Hepatic stellate cell (primary cell): ENCODE measurements at places on chromosomes 7 and 10.
A peak's percentile ranks its signal among the peaks of the same experiment; 100 is the strongest.

DNA sequence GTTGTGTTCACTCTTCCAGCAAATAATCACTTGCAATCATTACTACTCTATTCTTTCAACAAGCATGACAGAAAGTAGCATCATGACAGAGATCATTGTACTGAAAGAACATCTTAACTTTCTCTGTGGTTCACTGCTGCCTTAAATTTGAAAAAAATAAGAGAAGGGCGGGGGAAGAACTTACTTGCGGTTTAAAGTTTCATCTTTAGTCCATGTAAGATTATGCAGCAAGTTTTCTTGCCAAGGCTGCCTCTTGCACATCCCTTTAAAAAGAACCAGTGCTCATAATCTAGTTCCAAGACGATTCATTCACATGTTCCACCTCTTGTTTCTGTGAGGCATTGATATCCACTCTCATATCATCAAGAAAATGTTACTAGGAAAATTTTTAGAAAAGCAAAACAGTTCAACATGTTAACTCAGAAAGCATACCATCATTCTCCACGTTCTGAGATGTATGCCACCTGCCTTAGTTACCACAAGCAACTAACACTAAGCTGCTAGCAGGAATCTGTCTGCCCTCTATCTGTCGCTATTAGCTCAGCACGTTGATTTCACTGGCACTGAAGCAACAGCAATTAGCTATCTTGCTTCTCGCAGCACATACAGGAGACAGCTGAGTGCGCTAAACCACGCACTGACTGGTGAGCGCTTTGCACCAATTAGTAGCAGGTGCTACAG is at the start of gene PCDH15:
TSS of gene PCDH15 (minus strand) at position 491 of the 681 bp plus-strand sequence. CDS start 136,969 bp downstream, outside the sequence.
- no peak for DNase-seq

DNA sequence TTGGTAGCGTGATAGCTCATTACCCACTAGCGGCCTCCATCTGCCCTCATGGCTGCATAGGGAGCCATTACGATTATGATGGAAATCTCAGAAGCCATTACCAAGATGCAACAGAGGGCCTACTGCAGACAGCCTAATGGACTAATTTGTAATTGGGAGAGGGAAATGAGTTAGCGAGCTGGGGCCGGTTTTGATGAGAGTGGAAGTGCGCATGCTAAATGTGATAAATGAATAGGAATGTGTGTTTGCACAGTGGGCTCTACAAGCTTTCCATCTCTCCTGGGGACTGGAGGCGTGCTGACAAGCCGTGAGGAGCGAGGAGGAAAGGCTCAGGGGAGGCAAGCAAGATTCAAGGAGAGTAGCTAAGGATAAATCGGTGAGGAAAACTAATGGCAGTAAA is 644.5 kb upstream of the GALNT17 start:
- no peak for DNase-seq

DNA sequence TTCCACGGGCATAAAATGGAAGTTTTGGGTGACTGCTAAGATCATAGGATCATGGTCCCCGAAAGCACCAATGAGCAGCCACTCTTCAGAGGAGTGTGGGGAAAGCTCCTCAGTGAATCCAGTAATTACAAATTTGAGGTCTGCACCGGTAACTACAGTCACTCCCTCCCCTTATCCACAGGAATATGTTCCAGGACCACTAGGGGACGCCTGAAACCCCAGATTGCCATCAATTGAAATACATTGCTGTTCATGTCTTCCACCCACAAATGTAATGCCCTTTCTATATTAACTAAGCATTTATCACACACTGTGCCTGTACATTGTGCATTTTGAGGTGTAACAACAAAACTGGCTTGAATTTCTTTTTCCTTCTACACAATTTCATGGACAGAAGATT is 447.9 kb upstream of the PFKP start:
- DNase-seq = no peak

- no peak for DNase-seq
Observed at GRCh38 chr10:1049425-1049958, 573 bp upstream of the IDI1 start.

- DNase-seq = no peak
Observed at GRCh38 chr10:3698312-3698711, 86.7 kb downstream of the KLF6 start.

DNA sequence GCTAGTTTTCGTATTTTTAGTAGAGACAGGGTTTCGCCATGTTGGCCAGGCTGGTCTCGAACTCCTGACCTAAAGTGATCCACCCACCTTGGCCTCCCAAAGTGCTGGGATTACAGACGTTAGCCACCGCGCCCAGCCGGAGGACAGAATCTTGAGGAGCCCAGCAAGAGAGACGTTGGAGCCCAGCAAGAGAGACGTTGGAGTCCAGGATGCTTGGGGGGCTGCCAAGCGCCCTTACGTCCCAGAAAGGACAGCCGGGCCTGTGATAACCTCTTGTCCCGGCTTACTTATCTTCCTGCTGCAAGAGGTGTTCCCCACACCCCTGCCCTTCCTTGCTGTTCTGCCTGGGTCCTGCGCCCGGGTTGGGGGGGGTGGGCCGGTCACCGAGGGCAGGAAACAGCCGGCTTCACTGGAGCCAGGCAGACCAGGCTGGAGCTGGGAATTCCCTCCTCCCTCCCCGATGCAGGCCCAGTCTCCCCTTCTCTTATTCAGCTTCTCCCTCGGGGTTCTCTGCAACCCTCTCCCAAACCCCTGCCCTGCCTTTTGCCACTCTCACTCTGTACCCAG is 1.9 kb upstream of the EPHB4 start:
- DNase-seq = no peak

DNA sequence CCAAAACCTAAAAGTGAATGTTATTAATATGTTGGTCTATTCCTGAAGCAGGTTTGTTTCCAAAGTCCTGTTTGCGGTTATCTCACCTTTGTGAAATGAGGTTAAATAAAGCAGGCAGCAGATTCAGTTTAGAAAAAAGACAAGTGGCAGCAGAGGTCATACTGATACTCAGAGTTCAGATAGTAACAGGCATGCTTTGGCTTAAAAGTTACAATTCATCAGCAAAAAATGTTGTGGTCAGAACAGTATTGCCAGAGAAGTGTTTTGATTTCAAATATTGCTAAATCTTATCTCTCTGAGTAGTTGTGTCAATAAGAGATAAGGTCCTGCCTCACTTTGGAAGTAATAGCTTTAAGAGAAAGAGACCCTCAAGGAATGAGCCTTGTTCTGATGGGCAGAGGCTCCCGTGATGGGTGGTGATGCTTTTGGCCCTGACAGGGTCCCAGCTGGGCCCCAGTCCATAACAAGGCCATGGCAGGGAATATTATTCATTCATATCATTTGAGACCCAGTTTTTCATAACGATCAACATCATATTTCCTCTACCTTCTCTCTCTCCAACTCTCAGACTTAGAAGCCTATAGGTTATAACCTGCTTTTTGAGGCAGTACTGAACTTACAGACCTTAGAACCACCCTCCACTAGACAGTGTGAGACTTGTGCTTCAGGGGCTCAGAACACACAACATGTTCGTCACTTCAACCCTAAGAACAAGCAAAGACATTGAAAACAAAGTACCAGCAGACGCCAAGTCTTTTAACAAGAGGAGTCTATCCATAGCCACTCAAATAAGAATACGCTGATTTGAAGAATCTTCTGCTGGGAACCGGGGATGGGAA is 58.5 kb upstream of the AHR start:
- DNase-seq = peak; percentile 29

DNA sequence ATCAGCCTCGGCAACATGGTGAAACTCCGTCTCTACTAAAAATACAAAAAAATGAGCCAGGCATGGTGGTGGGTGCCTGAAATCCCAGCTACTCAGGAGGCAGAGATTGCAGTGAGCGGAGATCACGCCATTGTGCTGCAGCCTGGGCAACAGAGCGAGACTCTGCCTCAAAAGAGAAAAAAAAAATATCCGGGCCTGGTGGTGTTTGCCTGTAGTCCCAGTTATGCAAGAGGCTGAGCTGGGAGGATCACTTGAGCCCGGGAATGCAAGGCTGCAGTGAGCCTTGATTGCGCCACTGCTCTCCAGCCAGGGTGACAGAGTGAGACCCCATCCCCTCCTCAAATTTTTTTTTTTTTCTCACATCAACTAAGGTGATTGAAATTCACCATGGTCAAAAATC is 42.8 kb downstream of the CDC123 start:
- DNase-seq = no peak

DNA sequence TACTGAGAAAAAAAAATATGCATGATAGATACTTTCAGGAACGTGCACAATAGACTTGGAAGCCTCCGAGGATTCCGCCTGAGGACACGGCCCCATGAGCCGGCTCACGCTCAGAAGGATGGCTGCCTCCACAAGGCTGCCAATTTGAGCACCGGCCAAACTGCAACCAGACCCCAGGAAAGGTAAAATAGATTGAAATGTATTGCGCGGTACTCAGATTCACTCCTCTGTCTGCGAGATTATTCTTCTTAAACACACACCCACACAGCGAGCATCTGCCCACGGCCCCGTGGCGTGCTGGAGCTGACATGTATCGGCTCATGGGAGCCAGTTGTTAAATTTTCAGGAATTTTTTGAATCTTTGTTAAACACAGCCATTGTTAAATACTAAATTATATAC is 653.2 kb upstream of the MKI67 start:
- DNase-seq = no peak

GRCh38 chr7:141144921-141145629 is 71.2 kb downstream of the TMEM178B start:
- no peak for DNase-seq

GRCh38 chr10:34641147-34641912 is 173.8 kb downstream of the PARD3 start:
- no peak for DNase-seq

DNA sequence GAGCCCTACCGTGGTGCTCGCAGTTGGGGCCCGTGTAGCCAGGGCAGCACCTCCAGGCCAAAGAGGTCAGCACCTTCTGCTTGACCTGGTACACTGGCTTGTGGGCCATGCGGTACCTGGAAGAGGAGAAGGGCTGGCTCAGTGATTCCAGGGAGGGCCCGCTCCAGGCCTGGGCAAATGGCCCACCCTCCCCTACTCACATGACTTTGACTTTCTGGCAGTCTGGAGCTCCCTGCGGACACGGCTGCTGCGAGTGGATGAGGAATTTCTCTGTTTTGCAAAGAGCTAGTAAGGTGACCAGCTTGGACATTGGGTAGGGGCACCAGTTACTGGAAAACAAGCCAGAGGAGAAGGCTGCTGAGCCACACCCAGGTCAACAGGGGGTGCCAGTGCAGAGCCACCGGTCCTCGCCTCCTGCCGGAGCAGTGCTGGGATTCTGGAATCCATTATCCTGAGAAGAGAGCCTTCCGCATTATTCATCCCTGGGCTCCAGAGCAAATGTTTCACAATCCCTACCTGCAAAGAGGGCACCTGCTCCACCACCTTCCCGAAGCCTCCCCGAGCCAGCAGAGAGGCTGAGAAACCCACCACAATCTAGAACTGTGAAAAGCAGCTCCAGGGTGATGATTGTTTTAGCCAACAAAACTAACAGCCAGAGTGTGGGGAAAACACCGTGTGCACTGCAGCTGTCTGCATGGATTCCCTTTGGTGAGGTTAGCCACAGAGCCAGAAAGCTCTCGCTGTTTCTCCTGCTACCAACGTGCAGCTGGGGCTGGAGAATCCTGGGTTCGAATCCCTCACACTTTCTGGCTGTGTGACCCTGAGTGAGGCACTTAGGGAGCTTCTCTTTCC is 11.8 kb downstream of the MMRN2 start:
- no peak for DNase-seq

DNA sequence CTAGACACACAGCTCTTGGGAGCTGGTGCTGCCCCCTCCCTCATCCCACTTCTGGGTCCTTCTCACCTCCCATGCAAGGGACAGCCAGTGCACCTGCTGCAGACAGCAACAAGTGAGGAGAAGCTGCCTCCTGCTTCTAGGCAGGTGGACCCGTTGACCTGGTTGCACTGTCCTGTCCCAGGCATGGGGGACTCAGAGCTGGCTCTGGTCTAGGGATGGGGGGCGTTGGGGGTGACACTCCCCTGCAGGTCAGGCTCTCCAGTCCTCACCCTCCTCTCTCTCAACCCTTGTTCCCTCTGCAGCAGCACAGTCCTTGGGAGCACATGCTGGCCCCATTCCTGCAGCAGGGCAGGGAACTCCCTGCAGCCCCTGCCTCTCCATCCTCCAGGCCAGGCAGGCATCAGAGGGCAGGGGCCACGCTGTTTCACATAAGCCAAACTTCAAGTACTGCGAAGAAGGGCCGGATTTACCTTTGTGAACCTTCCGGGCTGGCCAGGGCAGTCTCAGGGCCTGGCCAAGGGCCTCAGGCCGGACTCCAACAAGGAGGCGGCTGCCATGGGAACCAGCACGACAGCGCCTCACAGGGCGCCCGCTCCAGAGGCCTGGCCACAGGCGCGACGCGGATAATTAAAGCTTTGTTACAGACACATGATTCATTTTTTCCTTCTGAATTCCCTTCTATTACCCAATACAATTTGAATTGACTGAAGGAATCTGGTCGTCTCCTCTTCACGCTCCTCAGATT is 48.5 kb downstream of the RASGEF1A start:
- no peak for DNase-seq

- no peak for DNase-seq
Observed at GRCh38 chr10:72932259-72933015, 22.2 kb downstream of the PLA2G12B start.

- no peak for DNase-seq
Observed at GRCh38 chr10:63246356-63246755, 113.2 kb downstream of the NRBF2 start.

DNA sequence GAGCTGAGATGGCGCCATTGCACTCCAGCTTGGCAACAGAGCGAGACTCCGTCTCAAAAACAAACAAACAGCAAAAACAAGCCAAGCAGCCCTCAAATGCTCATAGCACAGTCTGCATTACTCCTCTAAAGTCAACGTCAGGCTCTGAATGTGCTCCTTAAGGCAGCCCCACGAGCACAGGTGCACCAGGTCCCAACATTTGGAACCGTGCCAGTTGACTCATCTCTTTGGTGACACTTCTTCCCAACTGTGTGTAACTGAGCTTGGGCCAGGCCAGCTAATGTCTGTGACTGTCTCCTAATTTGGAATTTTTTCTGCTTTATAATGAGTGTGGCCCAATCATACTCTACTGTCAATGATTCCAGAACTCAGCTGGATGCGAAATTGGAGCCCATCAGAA is 66.3 kb upstream of the EFCAB10 start:
- DNase-seq = no peak

GRCh38 chr7:147639037-147639436 is 951.5 kb upstream of the C7orf33 start:
- DNase-seq = no peak

DNA sequence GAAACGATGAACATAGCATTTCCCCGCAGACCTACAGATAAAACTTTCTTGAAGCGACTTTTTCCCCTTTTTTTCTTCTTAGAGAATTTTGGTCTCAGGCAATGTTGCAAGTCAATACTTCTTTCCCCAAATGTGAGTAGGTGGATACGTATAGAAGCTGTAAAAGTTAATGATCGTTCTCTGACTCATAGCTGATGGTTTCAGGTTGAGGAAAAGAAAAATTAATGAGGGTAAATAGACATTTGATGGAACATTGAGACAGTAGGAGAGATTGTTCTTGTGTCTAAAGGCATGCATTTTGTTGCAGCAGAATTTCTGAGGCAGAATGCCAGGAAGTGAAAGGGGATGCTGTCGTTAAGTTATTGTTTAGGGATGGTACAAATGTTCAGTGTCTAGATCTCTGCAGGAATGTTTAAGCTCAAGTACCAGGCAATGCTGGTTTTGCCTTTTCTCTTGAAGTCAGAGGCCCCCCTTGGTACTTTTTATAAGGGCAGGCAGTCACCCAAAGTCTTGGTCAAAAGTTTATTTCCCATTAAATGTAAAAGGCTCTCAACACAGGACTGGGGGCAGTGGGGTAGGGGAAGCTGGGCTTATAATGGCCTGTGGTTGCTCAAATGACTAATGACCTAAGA is 9.3 kb downstream of the TCF7L2 start:
- DNase-seq = no peak
